ENCODE measurements at places on chromosomes 1 and 21.
A peak's percentile ranks its signal among the peaks of the same experiment; 100 is the strongest.

DNA sequence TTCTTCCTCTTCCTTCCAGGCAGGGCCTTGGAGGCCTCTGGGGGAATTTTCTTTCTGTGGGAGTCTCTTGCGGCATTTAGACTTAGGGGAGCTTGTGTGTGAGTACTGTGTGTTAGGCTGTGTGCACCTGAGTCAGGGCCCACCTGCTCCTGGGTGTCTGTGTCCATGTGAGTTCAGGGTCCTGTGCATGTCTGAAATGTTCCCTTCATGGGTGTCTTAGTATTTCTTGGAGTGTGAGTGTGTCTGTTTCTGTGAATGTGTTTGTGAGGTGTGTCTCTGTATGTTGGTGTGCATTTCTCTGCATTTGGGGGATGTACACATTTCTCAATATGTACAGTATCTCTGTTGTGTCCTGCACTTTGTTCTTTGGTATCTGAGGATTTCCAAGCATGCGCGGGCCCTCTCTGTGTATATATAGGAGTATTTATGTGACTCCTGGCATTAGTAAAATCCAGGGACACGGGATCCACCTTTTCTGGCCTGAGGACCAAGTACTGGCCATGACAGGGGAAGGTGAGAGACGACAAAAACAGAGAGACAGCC lies 2.4 kb downstream of the TFAP2E start:
- no peak for DNase-seq

DNA sequence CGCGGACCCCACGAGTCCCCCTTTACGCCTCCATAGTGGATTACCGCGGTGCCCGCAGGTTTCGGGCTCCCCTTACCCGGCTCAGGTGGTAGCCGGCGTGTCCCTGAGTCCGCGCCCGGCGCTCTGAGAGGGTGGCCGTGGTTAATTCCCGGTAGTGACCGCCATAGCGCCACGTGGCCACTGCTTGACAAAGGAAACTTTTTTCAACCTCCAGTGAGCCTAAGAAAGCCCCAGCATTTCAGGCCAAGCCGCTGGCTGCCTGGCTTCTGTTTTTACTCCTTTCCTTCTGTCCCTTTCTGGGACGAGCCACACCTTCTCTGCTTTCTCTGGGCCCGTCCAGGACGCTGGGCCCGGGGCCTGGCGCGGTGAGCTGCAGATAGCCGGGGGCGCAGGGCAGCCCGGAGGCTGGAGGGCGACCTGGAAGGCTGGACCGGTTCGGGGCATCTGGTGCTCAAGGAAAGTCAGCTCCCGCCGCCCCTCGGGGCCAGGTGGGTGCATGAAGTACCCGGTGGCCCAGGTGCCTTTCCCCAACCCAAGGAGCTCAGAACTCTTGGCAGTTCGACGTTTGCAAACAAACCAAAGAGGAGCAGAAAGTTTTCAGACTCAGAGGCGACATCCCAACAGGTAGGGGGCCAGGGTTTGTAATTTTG lies 540 bp upstream of the C1orf198 start:
- peak; percentile 11 for DNase-seq

- DNase-seq: no peak
Observed at GRCh38 chr1:173669491-173669941, at the start of gene ANKRD45. Gene ANKRD45, minus strand, starts transcription at chr1:173669851. Its CDS starts 10,433 bp downstream, at chr1:173659418.

- no peak for DNase-seq
Observed at GRCh38 chr1:241612533-241613477, 27.4 kb downstream of the CHML start.

DNA sequence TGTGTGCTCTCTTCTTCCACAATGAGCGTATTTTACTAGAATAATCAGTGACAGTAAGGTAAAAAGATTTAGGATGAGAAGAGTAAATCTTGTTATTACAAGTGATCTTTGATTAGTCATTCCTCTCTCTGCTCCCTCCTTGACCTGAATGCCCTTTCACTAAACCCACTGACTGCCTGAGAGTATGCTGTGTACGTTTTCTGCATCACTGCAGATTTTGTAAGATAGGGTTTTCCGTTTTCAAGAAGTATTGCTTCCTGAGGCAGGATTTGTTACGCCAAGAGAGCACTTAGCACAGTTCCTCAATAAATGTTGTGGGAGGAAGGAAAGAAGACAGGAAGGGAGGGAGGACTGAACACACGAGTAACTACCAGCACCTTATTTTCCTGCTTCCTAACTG lies 7.7 kb upstream of the LAMB3 start:
- no peak for DNase-seq

- no peak for DNase-seq
Observed at GRCh38 chr1:116882866-116883265, 26.9 kb upstream of the PTGFRN start.

DNA sequence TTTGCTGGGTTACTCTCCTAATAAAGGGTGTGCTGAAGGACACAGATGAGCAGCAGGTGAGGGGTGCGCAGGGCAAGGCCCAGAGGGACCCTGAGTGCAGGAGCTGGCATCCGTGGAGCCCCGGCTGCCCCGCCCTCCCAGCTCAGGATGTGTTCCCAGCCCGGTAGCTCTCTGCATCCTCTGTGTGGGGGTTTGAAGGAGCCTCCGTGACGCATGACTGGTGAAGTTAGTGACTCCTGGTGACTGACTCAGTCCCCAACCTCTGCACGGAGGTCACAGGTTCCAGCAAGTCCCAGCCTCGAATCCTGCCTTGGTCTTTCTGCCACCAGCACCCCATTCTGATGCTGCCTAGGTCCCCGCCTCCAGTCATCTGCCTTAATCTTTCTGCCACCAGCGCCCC lies 21.6 kb upstream of the TSPEAR start:
- no peak for DNase-seq

DNA sequence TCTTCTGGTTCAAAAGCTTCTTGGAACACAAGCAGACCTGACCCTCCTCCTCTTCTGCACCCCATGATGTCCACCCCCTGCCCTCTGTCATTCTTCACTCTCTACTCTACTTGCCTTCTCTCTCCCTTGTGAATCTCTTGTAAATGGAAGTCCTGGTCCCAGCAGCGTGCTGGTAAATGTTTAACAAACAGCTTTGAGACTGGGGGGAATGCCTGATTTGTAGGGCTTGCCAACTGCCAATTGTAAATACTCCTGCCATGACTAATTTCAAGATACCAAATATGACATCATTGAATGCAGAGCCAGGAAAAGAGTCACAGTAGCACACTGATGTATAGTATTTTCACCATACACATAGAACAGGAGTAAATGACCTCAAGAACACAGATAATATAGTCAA lies 40.9 kb upstream of the LRRN2 start:
- no peak for DNase-seq

- DNase-seq: no peak
Observed at GRCh38 chr1:62111084-62111483, 83.6 kb upstream of the L1TD1 start.

- no peak for DNase-seq
Observed at GRCh38 chr1:5720484-5720883, 271.7 kb downstream of the NPHP4 start.

Measured in CD4-positive, alpha-beta T cell treated with Interleukin-17A for 4 hours (primary cell).